NCI-H187 (cell line): ENCODE measurements at places on chromosomes 6 and 20.

- DNase-seq = no peak
Measured at GRCh38 chr20:8200220-8200619, 68.2 kb downstream of the PLCB1 start.

GRCh38 chr6:150418827-150419594 is 50.2 kb downstream of the IYD start:
- no peak for DNase-seq

DNA sequence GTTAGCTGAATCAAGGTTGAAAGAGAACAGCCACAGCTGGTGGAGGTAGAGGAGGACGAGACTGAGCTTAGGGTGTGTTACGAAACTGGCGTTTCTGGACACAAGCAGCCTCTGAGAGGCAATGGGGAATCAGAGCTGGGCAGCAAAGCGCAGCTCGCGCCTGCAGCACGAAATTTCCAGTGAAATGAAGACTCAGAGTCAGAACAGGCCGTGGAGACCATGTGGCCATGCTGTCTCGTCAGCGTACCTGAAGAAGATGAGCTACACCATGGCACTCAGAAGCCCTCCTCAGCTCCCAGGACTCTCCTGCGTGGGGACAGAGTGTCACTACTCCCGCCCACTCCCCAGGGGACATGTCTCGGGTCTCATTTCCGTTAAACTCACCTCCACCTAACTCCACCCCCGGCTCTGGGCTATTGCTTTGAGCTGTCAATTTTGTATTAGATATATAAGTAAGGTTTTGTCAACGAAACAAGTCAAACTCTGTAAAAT is 256.9 kb downstream of the ERMARD start:
- no peak for DNase-seq

GRCh38 chr20:873875-874607 is 40.5 kb downstream of the FAM110A start:
- DNase-seq = no peak

DNA sequence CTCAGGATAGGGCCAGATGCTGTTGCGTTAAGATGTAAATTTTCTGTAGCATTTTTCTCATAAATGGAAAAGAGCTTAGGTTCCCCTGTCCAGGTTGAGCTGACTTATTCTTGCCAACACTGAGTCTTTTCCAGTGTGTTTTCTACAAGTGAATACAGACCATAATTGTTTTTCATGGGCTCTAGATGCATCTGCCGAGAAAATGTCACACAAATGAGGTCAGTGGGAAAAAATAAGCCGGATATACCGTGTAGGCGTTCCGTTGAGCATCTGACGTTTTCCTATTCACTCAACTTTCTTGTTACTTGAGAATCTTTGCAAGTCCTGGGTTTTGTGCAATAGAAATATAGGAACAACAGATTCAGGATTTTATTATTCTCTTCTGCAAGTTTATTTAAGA is 582.9 kb upstream of the CDH4 start:
- no peak for DNase-seq
